Astrocyte (in vitro differentiated cells and primary cell): ENCODE measurements at places on chromosomes 3 and 15. TPM values are rescaled to one million over a fixed set of nuclear protein-coding genes. Genes with fewer than 3 reads are reported as not detected.

Gene ANKUB1
- not detected in 2 replicates for total RNA-seq

Gene SRGAP3
- total RNA-seq, result 3.9 and 5.4 TPM in 2 replicates

Gene ZNF860
- total RNA-seq, result 2.7 and 3.7 TPM in 2 replicates

Gene EBLN2
- total RNA-seq, result 3.1 TPM in 2 replicates

Gene ZBED2
- 0.36 and 1.0 TPM in 2 replicates for total RNA-seq

Gene RARRES1
- total RNA-seq, result 1.2 and 3.2 TPM in 2 replicates

Gene EPHA3
- 5.0 and 6.9 TPM in 2 replicates for total RNA-seq

Gene IL5RA
- total RNA-seq, result not detected in 2 replicates

Gene CAND2
- total RNA-seq, result 3.8 and 4.6 TPM in 2 replicates

Gene HTR3E
- total RNA-seq, result not detected in 2 replicates

Gene PODXL2
- 14.5 and 15.5 TPM in 2 replicates for total RNA-seq

Gene SLC4A7
- total RNA-seq, result 66.7 and 68.7 TPM in 2 replicates

Gene SHC4
- total RNA-seq, result 2.7 and 3.7 TPM in 2 replicates

Gene HYPK
- 13.7 and 15.7 TPM in 2 replicates for total RNA-seq
